ENCODE measurements at places on chromosomes 2 and 18.
A peak's percentile ranks its signal among the peaks of the same experiment; 100 is the strongest.

DNA sequence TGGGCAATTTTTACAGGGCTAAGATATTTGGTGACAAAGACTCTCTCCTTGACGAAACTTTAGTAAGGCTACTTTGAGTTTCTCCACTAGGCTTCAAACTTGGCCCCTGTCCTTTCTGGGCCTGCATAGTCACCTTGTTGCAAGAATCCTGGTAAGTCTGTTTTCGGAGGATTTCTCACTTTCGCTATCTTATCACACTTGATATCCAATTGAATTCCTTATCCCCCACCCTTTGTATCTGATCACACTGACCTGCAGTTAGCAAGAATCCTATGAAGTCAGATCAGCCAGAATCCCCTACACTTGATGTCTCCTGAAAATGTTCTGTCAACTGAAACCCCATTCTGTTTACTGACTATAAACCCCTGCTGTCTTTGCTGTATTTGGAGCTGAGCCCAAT lies 499.8 kb upstream of the GCFC2 start:
- DNase-seq = no peak

- DNase-seq = no peak
Observed at GRCh38 chr18:14975431-14975830, 227.5 kb downstream of the ANKRD30B start.

DNA sequence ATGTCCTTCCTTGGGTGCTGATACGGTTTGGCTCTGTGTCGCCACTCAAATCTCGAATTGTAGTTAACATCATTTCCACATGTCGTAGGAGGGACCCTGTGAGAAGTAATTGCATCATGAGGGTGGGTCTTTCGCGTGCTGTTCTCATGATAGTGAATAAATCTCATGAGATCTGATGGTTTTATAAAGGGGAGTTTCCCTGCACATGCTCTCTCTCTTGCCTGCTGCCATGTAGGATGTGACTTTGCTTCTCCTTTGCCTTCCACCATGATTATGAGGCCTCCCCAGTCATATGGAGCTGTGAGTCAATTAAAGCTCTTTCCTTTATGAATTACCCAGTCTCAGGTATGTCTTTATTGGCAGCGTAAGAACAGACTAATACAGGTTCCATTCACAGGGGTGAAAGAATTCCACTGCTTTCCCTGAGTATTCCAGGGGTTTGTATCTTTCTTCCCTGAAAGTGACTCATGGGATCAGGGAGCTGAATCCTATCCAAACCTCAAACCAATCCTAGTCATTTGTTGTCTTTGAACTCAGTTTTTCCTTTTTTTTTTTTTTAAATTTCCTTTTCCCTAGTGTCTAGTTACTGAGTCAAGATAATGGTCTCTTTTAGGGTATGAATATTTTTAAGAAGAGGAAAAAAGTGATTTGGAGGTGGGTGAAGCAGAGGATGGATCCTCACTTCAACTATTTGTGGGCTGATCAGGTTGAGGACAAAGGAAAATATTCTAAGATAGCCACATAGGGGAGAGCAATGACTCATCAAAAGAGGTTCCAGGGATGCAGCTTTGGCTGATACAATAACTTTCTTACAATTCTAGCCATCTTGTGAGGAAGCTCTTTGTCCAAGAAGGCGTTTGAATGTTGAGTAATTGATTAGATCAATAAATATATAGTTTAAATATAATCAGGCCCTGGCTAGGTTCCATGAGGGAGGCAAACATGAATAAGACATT lies 19.5 kb upstream of the KCNE4 start:
- no peak for DNase-seq

GRCh38 chr2:162581959-162582798 lies 238.2 kb downstream of the GCA start:
- DNase-seq = no peak

DNA sequence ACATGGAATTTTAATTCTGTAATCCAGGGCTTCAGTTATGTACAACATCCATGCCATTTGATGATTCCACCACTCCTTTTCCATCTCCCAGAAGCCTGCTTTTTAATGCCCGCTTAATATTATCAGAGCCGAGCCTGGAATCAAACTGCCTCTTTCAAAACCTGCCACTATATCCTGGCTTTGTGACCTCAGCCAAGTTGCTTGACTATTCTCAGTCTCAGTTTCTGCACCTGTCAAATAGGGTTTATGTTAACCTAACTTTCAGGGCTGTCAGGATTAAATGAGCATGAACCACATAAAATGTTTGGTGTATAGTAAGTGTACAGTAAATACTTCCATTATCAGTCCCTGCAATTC lies 108.7 kb downstream of the XRCC5 start:
- DNase-seq = no peak

- no peak for DNase-seq
Observed at GRCh38 chr2:17540093-17540812, at the start of gene VSNL1. TSS of gene VSNL1 (plus strand) at chr2:17540696. CDS start at chr2:17592075, 51,379 bp downstream.

DNA sequence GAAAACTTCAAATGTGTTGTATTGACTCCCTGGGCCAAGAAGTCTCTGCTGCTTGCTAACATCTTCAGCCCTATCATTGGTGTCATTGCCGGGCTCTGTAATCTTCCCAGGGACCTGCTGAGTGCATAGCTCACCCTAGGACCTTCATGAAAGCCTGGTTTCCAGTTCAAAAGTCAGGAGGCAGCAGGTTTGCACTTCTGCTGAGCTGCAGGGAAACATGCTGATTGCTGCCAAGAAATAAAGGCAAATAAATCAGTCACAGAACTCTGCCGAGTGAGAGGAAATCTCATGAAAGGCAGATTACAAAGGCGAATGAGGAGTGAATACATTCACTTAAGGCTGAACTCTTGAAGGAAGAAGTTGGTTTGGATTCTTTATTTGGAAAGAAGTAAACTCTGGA lies 1947.6 kb upstream of the CELF4 start:
- DNase-seq = no peak

GRCh38 chr2:68428126-68428525 lies 39.0 kb downstream of the FBXO48 start:
- no peak for DNase-seq

GRCh38 chr2:157250836-157251235 lies 6.7 kb upstream of the GALNT5 start:
- DNase-seq = no peak

- DNase-seq = peak; percentile 13
Observed at GRCh38 chr2:128028668-128029054, 802 bp upstream of the SAP130 start.

DNA sequence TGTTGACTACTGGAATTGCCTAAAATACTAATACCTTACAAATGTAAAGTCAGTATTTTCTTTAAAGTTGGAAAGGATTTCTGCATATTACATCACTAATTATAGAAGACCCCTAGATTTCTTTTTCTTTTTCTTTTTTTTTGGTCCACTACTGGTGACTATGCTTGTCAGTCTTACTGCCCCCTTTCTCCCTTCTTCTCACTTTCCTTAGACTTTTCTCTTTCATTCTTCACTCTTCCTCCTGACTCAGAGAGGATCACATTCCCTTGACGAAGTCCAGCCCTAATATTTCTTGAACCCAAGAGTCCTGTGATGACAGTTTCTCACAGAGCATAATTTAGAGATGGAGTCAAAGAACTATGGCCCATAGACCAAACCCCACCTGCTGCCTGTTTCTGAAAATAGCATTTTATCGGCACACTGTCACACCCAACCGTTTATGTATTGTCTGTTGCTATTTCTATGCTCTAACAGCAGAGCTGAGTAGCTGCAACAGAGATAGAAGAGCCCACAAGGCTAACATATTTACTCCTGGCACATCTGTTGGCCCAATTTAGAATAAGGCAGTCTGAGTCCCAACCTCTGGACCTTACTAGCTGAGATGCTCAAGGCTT lies 40.6 kb upstream of the RIOK3 start:
- no peak for DNase-seq
